ENCODE measurements at places on chromosomes 3 and 15.

- no peak for DNase-seq
Measured at GRCh38 chr15:73723191-73723590, 30.0 kb downstream of the INSYN1 start.

DNA sequence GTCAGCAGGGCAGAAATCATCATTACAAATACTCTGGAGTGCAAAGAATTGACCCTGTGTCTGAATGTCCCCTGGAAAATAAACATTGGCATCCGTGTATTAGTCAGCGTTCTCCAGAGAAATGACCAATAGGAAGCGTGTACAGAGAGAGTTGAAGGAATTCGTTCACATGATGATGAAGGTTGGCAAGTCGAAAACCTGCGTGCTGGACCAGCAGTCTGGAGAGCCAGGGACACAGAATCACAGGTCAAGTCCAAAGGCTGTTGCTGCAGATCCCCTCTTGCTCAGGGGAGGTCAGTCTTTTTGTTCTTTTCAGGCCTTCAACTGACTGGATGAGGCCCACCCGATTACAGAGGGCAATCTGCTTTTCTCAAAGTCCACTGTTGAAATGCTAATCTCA, 16.6 kb downstream of the GP9 start:
- DNase-seq = no peak

- DNase-seq = no peak
Measured at GRCh38 chr3:169666076-169666375, 2.5 kb upstream of the MECOM start.

- DNase-seq = no peak
Measured at GRCh38 chr3:194497799-194498575, 11.2 kb upstream of the ATP13A3 start.

- no peak for DNase-seq
Measured at GRCh38 chr15:57526076-57526475, 65.6 kb upstream of the MYZAP start.

DNA sequence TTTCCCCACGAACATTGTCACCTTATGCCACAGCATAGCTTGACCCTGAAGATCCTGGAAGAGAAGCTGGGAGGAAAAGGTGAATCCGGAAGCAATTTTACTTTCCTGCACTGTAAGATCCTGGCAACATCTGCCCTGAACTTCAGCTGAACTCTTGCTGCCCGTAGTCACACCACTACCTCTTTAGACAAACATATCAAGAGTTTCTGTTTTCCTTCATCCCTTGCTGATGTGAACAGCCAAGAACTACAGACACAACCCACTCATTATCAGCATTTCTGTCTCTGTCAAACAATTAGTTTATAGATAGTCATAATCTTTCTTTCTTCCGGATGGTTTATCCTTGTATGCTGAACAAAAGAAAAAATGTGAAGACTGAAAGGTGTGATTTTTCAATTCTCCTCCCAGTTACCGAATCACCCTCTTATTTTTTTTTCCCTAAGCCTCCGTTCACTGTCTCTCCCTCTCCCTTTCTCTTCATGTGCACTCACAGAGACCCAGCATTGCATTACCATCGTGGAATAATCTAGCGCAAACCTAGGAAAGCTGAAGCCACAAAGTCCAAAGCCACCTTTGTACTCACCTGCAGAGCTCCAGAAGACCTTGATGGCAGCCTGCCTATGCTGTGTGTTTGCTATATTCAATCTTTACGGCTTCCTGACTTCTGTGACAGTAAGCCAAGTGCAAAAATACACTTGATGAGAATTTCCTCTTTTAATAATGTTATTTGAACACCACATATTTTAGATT, 229.2 kb downstream of the CDIN1 start:
- no peak for DNase-seq

GRCh38 chr15:25478313-25478712, 39.5 kb upstream of the UBE3A start:
- DNase-seq = no peak

DNA sequence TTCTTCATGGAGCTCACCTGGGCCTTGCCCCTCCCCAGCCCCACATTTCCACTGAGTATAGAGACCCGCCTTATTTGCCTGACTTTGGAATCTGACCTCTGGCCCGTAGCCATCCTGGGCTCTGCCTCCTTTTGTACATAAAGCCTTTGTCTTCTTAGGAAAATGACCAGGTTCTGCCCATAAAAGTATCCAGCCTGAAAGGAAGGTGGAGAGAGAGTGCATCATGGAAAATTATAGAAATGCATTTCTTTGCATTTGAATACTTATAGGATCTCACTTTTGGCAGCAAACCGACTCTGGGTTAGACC, 3.6 kb upstream of the SH2D7 start:
- no peak for DNase-seq

GRCh38 chr15:44798826-44799225, 62.5 kb downstream of the TRIM69 start:
- DNase-seq = peak; percentile 60

GRCh38 chr3:193590088-193590856, 2.7 kb upstream of the OPA1 start:
- peak; percentile 72 for DNase-seq
